CD8-positive, alpha-beta T cell (primary cell): ENCODE measurements at places on chromosomes 16 and 17. TPM values are rescaled to one million over a fixed set of nuclear protein-coding genes. Genes with fewer than 3 reads are reported as not detected.

DNA sequence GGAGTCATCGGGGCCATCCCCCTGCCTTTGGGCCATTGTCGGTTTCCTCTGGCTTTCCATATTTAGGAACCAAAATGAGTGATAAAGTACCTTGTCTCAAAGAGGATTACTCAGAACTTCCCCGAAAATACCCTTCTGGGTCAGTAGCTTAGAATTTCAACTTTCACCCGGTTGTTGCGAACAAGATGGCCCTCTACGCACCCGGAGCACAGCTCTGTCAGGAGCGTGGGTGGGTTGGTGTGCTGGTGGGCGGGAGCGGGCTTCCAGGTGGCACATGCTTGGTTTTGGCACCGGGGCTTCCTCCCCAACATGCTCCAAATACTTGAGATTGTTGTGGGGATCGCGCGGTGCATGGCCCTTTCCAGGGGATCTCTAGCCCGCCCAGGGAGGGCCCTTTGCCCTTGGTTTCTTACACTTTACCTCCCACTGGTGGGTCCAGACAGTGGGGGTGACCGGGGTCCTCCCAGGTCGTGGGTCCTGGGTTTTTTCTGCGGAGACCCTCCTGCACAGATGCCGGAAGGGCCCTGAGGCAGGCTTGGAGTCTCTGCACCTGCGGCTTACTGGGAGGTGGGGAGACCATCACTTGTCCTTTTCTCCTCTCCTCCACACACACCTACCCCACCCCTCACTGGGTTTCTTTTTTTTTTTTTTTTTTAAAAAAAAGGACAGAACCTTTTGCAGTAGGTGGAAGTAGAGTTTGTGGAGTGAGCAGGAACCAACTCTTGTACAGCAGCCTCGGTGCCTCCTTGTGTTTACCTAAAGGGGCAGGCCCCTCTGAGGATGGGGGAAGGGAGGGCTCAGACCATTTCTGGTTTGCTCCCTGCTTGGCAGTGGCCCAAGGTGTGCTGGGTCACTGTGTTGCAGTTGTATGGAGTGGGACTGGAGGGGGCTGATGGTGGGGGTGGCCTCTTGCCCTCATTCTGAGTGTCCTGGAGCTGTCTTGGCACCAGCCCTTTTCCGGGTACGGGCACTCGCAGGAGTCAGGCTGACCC is 142.1 kb downstream of the SEC14L1 start:
- DNase-seq = no peak

DNA sequence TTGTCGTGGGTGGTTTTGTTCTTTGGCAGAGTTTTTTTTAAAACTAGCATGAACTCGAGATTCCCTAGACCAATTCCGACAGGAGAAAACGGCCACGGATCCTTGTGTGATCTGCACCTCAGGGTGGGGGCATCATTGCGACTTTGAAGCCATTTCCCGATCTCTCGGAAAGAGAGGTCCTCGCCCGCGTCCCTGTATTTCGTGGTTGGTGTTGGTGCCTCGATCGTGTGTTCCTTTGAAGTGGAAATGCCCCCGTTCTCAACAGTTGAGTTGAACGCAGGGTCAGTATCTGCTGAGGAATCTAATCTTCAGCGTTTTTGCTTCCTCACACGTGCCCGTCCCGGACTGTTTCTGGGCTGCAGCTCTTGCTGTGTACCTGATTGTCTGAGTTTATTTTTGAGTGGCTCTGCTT is 1.1 kb downstream of the CRAMP1 start:
- DNase-seq = no peak

GRCh38 chr17:69725146-69725545 is 310.6 kb downstream of the MAP2K6 start:
- no peak for DNase-seq

GRCh38 chr16:85642762-85643358 is 29.7 kb downstream of the GSE1 start:
- peak; percentile 27 for DNase-seq

- DNase-seq = no peak
These were observed 17.0 kb downstream of the VWA3A start for GRCh38 chr16:22109258-22109898.

GRCh38 chr17:50955667-50956120 is 89.5 kb upstream of the TOB1 start:
- DNase-seq = no peak

- peak; percentile 50 for DNase-seq
These were observed at the start of gene TRPV2 for GRCh38 chr17:16415031-16415924. Gene TRPV2 (plus strand): TSS chr17:16415571. CDS start chr17:16417669, 2,098 bp downstream.

- DNase-seq = no peak
These were observed 8.2 kb upstream of the RSKR start for GRCh38 chr17:28622186-28622585.

DNA sequence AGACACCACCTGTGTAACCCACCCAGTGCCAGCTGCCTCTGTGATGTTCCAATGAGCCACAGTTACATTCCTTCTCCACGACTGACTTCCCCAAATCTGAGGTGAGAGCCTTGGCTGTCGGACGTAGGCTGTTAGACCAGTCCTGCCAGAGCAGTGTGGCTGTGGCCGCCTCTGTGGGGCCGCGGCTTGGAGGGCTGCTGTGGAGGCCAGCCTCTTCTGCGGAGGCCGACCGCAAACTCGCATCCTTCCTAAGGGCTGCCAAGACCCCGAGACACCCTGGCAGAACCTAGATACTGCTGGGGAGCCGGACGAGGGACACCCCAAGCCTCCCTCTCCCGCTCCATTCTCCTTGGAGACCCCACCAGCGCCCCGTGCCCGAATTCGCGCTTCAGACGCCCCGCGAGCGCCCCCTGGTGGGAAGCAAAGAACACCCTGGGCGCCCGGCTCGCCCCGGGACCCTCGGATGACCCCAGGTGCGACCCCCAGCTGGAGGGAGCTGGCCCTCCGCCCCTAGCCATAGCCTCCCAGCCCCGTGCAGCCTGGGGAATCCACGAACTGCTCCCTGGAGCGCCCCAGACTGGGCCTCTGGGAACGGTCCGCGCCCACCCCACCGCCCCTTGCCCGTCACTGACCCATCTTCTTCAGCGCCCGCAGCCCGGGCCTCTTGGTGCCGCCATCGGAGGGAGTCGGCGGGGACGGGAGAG is 547 bp downstream of the PLCD3 start:
- peak; percentile 57 for DNase-seq

DNA sequence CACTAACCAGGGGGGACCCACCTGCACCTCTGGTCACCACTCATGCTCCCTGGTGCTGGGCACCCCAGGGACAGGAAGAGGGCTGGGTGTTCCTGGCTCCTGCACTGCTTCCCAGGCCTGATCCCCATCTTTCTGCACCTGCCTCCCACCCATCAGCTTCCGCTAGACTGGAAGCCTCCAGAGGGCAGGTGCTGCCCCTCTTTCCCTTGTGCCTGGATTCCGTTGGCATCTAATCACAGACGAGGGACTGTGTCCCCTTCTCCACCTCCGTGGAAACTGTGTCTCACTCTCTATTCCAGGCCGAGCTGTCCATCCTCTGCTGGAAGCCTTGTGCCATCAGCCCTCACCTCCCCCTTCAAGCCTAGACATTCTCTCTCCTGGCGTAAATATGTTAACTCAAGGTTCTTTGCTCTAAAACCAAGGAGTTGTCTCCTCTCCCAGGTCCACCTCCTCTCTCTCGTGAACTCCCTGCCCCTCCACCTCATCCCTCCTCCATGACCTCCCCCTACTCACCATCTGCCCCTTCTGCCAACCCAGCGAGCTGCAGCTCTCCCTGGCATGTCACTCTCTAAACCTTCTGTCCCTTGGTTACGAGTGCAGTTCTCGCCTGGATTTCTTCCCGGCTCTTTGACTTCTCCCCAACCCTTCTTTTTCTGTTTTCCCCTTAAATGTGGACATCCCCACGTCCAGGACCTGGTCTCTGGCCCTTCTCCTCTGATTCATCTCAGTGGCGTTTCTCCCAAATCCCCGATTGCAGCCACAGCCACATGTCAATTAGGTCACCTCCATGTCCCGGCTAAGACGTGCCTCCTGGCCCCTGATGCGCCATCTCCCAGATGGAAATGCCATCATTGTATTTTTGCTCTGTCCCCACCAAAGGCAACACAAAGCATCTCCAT is 107.7 kb downstream of the SEC14L1 start:
- no peak for DNase-seq

DNA sequence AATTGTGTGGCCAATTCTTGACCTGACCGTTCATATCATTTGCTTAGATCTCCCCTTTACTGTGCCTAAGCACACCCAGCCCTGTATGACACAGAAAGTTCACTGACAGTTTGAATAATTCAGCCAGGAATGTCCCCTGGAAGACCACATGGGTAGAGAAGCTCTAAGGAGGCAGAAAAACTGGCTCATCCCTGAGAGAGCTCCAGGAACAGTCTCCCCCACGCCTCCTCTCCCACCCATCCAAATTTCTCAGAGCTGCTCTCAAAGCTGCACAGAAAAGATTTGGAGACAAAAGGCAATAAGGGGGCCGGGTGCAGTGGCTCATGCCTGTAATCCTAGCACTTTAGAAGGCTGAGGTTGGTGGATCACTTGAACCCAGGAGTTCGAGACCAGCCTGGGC is 11.2 kb downstream of the PRAC1 start:
- DNase-seq = no peak

- no peak for DNase-seq
These were observed 401.2 kb downstream of the SEC14L1 start for GRCh38 chr17:77542011-77542410.

- no peak for DNase-seq
These were observed 14.1 kb upstream of the IGFALS start for GRCh38 chr16:1807626-1808025.

DNA sequence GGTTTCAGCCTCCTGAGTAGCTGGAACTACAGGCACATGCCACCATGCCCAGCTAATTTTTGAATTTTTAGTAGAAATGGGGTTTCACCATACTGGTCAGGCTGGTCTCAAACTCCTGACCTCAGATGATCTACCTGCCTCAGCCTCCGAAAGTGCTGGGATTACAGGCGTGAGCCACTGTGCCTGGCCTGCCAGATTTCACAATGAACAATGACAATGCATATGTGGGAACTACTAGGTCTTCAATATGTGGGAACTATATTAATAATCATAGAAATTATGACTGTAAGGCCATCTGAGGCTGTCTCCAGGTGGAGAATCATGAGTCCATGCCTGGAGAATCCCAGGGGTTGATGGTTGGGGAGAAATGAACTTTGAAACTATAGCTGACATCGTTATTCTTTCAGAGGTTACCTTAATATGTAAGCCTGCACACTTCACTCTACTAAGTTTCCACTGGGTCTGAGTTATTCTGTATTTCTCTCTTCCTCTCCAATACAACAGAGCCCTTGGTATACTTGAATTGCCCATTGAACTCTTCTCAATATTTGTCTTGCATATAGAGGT is 7.2 kb upstream of the DRC7 start:
- no peak for DNase-seq

GRCh38 chr16:82753821-82754220 is 127.1 kb downstream of the CDH13 start:
- DNase-seq = no peak

GRCh38 chr16:75225092-75225491 is 6.3 kb downstream of the CTRB1 start:
- no peak for DNase-seq

GRCh38 chr17:50424996-50425681 is 879 bp upstream of the ACSF2 start:
- no peak for DNase-seq

GRCh38 chr16:57753448-57754353 is 18.1 kb downstream of the KATNB1 start:
- DNase-seq = no peak

CLEC18C gene
- 0.84 TPM for total RNA-seq

AOC2 gene
- 2.6 TPM for total RNA-seq

PSMC3IP gene
- total RNA-seq = 3.9 TPM

SIAH1 gene
- 34.8 TPM for total RNA-seq

CDYL2 gene
- total RNA-seq = 19.9 TPM

DNAI2 gene
- 0.22 TPM for total RNA-seq

PDILT gene
- not detected for total RNA-seq

RPA1 gene
- 35.1 TPM for total RNA-seq
